Renal pelvis (tissue), 12 donors: ENCODE measurements at places on chromosomes 5 and 9. TPM values are rescaled to one million over a fixed set of nuclear protein-coding genes. Genes with fewer than 3 reads are reported as not detected.
A peak's percentile ranks its signal among the peaks of the same experiment; 100 is the strongest.

- no peak for DNase-seq
Measured at GRCh38 chr9:104334549-104334948, 169.5 kb upstream of the OR13F1 start.

GRCh38 chr9:9790216-9790872 lies 822.5 kb downstream of the PTPRD start:
- DNase-seq, result peak; percentile 35

DNA sequence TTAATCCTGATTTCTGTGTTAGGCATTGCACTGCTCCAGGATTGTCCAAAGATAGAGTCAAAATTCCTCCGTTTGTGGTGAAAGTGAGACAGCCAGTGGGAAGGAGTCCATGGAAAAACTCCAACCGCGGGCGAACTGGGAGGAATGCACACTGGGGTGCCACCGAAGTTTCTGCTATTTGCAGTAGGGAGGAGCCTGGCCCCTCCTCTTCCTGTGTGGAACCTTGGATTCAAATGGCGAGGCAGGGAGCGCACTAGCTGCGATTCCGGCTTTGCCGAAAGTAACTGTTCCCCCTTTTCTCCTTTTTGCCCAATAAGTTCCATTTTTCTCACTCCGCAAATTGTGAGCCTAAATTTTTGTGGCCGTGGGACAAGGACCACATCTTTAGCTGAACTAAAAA lies 9.3 kb downstream of the BAAT start:
- no peak for DNase-seq

DNA sequence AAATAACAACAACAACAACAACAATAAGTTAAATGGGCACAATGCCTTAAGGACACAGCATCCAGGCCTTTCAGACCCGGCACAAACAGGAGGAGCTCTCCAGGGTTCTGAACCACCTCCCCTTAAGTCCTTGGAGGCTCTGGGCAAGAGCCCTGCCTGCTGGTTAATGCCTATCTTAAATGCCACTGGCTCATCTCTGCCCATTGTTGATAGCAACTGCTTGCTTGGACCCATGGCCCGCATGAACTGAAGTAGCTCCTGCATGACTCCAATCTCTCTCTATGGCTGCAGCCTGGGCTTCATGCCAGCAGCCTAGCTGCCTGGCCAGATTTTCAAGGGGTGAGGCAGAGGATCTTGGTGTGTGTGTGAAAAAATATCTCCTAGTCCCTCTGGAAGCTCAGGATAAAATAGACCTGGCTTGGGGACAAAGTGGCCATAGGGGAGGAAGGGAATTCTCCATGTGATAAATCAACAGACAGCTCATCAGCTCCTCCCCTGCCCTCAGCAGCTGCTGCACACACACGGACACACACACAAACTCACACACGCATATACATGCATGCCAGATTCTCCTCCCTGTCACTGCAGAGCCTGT lies 27.4 kb downstream of the FAM219A start:
- DNase-seq, result peak; percentile 75

- DNase-seq, result no peak
Measured at GRCh38 chr5:54882841-54883240, 102.6 kb downstream of the ESM1 start.

GRCh38 chr9:133124123-133124906 lies 3.3 kb upstream of the RALGDS start:
- no peak for DNase-seq

- DNase-seq, result no peak
Measured at GRCh38 chr5:69404659-69405330, 10.1 kb upstream of the MARVELD2 start.

DNA sequence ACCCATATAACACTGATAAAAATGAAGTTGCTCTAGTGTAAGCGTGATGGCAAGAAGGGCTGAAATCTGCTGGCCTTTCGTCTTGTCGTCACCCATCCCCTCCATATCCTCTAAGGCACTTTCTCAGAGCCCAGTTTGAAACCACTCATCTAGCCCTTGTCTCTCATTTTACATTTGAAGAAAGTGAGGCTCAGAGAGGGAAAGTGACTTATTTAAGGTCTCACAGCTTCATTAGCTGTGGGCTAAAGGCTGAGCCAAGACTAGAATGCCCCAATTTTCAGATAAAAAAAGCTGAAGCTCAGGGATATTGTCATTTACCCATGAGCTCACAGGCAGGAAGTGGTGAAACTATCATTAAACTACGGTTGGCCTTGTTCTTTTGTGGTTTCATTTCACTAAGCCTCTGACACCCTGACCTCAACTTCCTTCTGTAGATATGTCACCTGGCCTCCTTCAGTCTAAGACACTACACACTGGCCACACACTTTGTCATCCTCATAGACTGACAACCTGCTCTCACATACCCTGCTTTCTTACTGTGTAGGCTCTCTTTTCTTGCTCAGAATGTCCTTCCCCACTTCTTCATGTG lies 176.7 kb upstream of the DMAC1 start:
- no peak for DNase-seq

- no peak for DNase-seq
Measured at GRCh38 chr9:124133727-124134126, 122.2 kb downstream of the LHX2 start.

- no peak for DNase-seq
Measured at GRCh38 chr5:105956456-105957196, 1714.1 kb downstream of the EFNA5 start.

GRCh38 chr9:4938496-4938895 lies 46.6 kb upstream of the JAK2 start:
- DNase-seq, result no peak

GRCh38 chr5:113039229-113039933 lies 62.8 kb downstream of the DCP2 start:
- DNase-seq, result no peak

- DNase-seq, result no peak
Measured at GRCh38 chr5:24783596-24783995, 138.8 kb upstream of the CDH10 start.

DNA sequence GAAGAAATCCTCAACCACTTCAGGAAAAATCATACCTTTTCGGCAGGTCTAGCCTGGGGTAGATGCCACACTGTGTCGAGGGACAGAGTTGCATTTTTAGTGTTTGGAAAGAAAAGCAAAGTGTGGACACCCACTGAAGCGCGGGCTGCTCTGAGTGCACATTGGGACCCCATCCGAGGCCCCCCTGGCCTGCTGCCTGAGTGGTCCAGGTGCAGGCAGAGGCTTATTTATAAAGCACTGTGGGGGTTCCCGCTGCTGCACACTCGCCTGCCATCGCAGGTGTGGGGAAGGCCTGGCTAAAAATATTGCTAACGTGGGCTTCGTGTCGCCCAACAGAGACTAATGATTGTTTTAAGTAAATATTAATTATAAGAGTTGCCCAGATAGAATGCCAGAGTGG lies 119.4 kb downstream of the CRB2 start:
- no peak for DNase-seq

DNA sequence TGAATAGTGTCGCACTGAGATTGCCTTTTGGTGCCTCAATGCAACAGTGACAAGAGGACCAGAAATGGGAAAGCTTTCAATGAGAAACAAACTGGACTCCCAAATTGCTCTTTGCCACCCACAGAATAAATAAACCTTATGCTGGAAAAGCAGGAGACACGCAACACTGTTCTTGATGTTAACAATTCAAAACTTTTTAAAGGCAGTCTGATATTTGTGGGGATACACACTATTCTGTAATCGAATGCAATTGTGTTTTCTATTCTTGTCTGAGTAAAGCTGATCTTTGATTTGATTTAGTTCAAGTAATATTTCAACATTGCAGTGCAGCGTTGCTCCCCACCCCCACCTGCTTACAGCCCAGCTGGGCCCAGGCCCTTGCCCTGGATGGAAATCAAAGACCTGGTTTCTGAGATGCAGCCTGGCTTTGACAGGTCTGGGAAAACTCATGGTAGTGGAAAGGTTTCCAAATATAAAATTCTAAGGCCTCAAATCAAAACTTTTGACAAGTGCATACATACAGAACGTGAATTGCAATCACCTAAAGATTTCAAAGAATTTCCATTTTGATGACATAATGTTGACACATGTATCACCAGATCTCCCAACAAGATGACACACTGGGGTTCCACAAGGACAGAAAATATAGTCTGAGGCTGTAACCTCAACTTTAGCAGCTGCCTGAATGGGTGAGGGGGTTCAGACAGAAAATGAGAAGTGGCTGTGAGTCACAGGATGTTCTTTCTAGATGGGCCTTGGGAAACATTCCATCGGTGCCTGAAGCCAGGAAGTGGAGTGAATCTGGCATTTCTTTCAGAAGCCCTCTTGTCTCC lies 55.1 kb downstream of the ABCA1 start:
- no peak for DNase-seq

DNA sequence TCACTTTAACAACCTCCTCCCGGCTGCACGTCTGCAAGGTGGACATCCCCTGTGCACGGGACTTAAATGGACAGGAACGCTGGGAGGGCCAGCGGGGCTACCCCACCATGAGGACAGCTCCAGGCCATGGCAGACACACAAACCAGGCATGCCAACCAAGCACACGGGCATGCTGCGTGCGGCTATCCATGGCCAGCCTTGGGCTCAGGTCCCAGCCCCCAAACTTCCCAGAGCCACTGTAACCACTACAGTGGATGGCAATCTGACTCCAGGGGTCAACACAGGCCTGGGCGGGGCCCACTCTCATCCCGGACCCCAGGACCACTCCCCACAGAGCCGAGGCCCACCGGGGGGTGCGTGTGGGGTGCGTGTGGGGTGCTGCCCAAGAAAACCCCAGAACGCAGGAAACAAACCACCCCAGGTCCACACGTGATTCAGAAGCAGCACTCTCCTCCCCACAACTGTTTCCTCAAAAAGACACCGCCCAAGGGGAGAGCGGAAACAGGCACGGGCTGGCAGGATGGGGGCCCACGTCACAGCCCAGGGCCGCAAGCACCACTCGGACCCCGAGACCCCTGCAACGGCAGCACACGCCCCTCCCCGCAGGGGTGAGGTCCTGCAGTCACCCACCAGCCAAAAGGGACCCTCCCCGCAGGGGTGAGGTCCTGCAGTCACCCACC lies 7.4 kb downstream of the SLC12A7 start:
- DNase-seq, result no peak

DNA sequence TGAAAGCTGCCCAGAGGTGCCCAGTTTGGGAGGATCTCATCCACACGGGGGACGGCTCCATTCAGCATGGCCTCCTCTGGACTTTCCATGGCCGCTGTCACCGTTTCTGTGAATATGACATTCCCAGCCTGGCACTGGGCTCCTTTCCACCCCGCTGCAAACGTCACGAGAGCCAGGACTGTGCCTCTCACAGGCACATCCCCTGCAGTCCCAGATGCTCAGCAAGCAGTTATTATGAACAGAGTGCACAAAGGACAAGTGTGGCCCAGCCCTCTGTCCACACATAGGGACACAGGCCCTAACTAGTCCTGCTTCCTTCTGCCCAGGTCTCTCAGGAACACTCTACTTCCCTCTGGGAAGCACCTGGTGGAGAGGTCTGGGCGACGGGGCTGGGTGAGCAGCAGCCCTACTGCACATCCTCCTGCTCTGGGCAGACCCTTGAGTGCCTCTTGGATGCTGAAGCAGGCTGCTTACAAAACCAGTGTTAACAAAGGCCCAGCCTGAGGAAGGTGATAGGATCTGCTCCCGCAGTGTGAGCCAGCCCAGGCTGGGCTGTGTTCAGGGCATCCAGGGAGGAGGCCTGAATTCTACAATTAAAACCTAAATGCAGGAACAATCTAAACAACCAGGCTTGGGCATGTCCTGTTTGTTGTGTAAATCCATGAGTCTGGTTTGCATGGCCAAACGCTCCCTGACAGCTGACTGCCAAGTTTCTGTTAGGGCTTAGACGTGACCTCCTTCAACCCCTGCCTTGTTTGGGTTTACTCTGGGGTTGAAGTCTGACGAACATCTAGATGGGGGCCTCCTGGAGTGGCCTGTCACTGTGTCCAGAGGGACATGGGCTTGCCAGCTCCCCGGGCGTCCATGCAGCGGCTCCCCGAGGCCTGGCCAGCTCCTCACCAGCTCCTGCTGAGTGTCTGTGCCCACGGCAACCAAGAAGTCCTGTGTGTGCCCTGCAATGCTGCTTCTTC lies 269.8 kb downstream of the GADD45G start:
- no peak for DNase-seq

DNA sequence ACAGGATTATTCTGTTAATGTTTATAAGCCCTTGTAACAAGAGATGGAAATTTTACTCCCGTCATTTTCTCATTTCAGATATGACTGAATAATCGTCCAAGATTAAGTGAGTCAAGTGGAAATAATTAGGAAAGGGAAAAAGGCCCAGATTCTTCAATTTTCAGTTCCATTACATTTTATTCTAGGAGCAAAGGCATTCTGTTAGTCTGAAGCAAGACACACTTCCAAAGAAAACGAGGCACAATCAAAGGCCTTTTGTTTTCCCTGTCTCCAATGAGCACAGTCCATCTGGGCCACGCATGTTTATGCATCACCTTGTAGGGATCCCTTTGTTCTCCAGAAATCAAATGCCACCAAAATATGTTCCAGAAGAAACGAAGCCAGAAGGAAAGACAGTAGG lies 382.9 kb upstream of the RFX3 start:
- no peak for DNase-seq

DNA sequence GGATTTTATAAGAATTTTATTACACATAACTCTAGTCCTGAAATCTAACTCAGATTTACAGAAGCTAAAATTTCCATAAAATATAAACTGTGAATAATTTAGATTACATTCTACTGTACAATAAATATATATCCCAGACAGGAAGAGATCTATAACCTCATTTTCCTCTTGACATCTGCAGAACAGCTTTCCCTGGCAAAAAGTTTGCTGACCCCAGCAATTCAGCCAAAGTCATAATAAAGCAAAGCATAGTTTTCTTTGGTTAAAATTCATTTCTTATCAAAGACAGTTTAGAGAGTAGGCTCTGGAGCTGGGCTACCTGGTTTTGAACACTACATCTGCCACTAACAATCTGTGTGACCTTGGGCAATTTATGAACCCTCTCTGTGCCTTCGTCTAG lies 372.5 kb downstream of the CAAP1 start:
- no peak for DNase-seq

GRCh38 chr5:133430095-133430494 lies 182.2 kb downstream of the FSTL4 start:
- no peak for DNase-seq

GRCh38 chr9:37369671-37370070 lies 52.8 kb upstream of the GRHPR start:
- no peak for DNase-seq

DNA sequence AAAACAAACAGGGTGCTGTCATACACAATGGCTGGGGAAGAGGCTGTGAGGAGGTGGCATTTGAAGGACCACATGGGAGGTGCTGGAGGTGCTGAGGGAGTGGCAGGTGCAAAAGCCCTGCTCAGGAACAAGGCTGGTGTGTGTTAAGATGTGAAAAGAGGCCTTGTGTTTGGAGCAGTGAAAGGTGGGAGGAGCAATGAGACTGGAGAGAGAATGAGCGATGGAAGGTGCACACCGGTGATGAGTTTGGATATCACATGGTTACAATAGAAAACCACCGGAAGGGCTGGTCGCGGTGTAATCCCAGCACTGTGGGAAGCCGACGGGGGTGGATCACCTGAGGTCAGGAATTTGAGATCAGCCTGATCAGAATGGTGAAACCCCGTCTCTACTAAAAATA lies 9.2 kb upstream of the FIBCD1 start:
- DNase-seq, result no peak

GRCh38 chr9:96064826-96065481 lies 189.5 kb downstream of the ERCC6L2 start:
- no peak for DNase-seq

Gene SLC34A3
- 11.4 TPM for polyA plus RNA-seq

Gene NEURL1B
- 16.6 TPM for polyA plus RNA-seq

Gene PCA3
- 1.3 TPM for polyA plus RNA-seq

Gene SLC6A3
- polyA plus RNA-seq, result 0.15 TPM

Gene ROPN1L
- 0.67 TPM for polyA plus RNA-seq

Gene PCDHGC4
- polyA plus RNA-seq, result 3.8 TPM

Gene HSPB3
- polyA plus RNA-seq, result not detected

Gene MRPL22
- 44.4 TPM for polyA plus RNA-seq
